Activated T-cell treated with anti-CD3 and anti-CD28 coated beads for 48 hours (primary cell): ENCODE measurements at places on chromosomes 7 and 10.
A peak's percentile ranks its signal among the peaks of the same experiment; 100 is the strongest.

DNA sequence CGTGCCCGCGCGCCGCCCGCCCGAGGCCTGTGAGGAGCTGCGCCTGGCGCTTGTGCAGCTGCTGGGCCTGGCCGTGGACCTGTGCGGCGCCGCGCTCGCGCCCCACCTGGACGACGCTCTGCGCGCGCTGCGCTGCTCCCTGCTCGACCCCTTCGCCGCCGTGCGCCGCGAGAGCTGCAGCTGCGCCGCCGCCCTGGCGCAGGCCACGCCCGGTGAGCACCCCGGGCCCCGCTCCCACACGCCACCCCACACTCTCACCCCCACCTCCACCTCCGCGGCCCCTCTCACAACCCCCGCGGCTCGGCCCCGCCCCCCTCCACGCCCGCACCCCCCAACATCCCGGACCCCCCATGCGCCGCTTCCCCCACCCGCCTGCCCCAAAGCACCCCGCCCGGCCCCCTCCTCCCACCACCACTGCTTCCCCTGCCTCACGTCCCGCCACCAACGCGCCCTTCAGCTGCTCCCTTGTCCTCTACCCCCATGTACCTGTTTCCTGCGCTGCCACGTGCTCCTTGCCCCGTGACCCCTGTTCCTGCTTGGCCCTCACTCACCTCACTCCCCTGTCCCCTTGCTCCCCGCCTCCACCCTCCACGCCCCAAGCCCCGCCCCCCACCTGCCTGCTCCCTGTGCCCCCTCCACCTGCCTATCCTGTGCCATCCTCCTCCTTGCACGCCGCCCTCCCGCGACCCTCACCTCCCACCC lies at the start of gene PRKAR1B:
Gene PRKAR1B (minus strand): TSS at position 178 of the 702 bp plus-strand sequence. CDS start 15,776 bp downstream, outside the sequence.
- DNase-seq = peak; percentile 44

DNA sequence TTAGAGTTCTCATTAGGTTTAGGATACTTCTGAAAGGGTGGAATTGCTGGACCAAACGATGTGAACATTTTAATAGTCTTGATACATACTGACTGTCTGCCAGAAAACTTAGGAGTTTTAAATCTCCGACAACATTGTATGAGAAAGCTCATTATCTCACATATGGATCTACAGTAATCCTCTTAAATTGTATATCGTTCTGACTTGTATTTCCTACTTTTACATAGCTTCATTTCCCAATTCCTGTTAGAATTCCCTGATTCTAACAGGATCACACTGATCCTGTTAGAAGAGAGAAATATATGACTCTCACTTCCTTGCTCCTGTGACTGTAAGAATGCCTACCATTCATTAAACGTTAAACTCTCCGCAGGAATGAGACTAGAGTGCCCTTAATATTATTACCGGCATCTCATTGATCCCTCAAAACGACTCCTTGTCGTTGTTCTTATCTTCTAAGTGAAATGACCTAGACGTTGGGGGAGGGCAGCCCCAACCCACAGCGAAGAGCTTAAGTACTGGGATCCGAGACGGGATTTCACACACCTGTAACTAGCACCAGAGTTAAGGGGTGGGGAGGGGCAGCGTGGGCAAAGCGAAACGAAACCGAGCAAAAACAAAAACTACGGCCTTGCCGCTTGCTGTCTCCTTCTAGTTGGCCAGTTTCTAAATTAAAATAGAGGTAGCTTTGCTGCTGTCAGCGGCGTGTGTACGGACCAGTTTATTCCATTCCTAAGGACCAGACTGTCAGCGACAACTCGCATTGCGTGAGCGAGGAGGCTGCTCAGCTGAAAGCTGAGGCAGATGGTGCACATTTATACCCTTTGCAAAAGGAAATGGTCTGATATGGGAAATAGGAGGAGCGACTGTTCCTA lies 678 bp upstream of the TMEM106B start:
- DNase-seq = no peak

GRCh38 chr7:156725936-156726335 lies 85.4 kb downstream of the RNF32 start:
- DNase-seq = no peak

- no peak for DNase-seq
Measured at GRCh38 chr10:48796713-48797245, 112.1 kb downstream of the WDFY4 start.

GRCh38 chr7:132790104-132790503 lies 213.8 kb upstream of the PLXNA4 start:
- DNase-seq = no peak

- DNase-seq = no peak
Measured at GRCh38 chr7:108308276-108308675, 148.0 kb downstream of the NRCAM start.

- DNase-seq = peak; percentile 57
Measured at GRCh38 chr7:26061678-26062603, 90.1 kb upstream of the NFE2L3 start.

DNA sequence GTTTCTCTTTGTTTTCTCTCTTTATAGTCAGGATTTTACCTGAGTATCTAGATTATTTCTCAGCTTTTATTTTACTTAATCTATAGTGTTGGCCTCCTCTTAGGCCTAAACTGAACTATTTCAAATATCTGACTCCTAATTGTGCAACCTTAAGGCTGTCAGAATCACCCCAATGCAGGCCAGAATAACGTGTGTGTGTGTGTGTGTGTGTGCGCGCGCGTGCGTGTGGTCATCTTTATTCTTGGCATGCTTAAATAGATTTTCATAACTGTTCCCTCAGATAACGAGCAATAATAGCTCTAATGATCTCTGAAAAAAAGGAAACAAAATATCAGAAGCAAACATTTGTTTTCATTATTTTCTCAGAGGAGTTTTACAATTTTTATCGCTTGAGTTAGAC lies 92.4 kb downstream of the PCDH15 start:
- no peak for DNase-seq

GRCh38 chr10:107969936-107970335 lies 805.4 kb upstream of the SORCS1 start:
- no peak for DNase-seq

DNA sequence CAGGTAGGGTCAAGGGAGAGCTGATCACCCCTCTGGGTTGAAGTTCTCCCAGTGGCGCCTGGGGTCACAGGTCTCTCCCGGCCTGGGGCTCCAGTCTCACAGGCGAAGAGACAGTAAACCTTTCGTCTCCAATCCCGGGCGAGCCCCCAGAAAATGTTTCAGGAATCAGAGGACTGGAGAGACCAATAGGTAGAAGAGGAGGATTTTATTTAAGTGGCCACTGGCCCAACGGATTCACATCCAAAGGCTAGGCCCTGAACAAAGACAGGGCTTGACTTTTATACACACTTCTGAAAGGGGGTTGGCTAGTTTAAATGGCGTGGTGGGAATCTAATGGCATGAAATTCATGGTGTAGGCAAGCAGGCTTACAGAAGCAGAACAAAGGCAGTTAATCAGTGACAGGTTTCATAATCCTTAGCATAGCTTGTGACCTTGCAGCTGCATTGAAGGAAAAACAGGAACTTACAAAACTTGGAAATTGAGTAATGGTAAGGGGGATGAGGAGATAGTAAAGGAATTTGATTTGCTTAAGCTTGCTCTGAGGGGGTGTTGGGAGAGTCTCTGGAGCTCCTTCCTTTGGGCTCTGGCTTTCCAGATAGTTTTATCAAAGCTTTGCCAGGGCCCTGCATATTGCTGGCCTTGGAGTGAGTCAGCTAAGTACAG lies 105.5 kb downstream of the TRIM24 start:
- DNase-seq = no peak

- DNase-seq = no peak
Measured at GRCh38 chr7:140911746-140912145, 13.0 kb downstream of the BRAF start.

DNA sequence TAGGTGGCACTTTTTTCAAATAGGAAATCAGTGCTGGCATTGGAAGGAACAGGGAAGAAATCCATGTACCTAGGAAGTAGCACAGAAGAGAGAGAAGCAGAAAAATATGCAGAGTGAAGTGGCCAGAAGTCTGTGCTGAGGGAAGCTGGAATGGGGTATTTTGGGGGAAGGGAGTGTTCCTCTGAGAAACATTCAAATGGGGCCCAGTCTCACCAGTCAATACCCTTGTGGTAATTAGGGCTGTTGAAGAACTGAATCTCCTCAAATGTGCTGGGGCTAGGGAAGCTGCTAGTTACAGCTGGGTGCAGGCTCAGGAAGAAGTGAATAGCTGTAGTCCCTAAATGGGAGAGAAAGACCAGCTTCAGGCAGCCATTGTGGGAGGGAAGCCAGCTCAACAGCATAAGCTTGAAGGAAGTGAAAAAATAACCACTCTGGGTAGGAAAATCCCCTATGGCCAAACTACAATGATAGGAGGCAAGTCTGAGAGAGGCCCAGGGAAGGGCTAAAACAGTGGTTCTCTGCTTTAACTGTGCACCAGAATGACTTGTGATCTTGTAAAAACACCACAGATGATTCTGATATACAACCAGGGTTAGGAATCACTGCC lies 7.6 kb downstream of the NDST2 start:
- DNase-seq = no peak

- no peak for DNase-seq
Measured at GRCh38 chr7:22671177-22671879, 55.7 kb upstream of the IL6 start.

GRCh38 chr7:15334536-15335263 lies 227.1 kb downstream of the AGMO start:
- DNase-seq = no peak

- DNase-seq = no peak
Measured at GRCh38 chr10:82674036-82674435, 799.0 kb downstream of the NRG3 start.

DNA sequence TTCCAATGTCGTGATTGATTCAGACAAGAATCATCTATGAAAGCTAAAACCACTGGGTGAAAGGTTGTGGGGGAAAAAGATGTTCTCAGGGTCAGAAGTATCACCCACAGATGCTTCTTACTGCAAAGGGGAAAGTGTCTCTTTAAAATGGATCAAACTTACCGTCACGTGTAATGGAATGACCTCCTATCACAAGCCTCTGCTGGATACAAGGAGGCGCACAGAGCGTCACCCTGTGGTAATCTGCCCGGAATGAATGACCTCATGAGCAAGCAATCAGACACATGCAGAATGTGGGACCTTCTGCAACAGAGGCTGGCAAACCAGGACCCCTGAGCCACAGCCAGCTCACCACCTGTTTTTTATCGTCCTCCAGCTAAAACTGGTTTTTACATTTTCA lies 33.0 kb downstream of the WIPF3 start:
- DNase-seq = no peak

GRCh38 chr7:132270517-132270916 lies 305.8 kb downstream of the PLXNA4 start:
- DNase-seq = no peak

DNA sequence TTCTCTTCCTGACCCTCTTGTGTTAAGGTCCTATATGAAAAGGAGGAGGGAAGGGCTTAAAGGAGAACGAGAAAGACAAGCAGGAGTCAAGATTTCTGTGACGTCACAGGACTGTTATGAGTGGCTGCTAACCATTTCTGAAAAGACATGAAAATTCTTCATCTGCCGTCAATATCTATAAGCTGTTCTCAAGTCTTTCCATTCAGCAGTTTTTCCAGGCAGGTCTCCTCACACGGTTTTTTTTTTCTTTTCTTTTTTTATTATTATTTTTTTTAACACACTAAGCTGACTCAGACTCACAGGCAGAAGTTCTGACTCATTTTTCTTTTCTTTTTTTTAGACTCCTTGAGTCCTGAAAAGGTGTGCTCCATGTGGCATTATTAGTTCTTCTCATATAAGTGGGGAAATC lies 72.0 kb downstream of the DGKI start:
- DNase-seq = no peak

- DNase-seq = no peak
Measured at GRCh38 chr7:39921506-39922175, 28.4 kb upstream of the CDK13 start.

DNA sequence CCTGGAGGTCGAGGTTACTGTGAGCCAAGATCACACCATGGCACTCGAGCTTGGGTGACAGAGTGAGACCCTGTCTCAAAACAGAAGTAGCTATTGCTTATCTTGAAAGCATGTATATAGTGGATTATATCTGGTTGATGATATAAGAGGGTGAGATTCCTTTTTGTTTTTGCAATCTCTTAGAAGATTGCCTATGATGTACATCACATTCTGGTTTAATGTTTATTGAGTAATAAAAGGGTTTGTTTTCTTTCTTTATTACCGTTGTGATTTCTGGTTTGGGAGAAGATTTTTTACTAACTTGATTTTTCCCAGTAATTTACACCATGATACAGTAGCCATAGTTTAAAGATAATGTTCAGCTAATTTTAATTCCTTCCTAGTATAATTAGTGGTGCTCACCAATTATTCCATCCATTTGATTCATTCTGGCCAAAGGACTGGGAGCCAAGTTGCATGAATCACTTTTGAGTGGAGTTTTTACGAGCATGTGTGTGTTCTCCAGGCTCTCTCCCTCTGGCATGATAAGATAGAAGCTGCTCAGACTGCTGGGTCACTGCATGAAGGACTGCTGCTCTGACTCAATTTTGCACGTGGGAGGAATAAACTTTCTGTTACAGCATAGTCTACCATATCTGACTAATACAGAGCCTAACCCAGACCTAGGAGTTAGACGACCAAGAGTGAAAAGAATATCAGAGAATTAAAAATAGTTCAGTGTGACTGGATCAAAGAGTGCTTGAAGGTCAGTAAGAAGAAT lies 13.5 kb upstream of the TSPAN13 start:
- DNase-seq = no peak

GRCh38 chr10:125006921-125007426 lies 65.1 kb downstream of the ZRANB1 start:
- no peak for DNase-seq

GRCh38 chr7:55569797-55570196 lies 2.5 kb downstream of the VOPP1 start:
- peak; percentile 51 for DNase-seq

- DNase-seq = no peak
Measured at GRCh38 chr7:41294556-41295454, 408.1 kb downstream of the INHBA start.

DNA sequence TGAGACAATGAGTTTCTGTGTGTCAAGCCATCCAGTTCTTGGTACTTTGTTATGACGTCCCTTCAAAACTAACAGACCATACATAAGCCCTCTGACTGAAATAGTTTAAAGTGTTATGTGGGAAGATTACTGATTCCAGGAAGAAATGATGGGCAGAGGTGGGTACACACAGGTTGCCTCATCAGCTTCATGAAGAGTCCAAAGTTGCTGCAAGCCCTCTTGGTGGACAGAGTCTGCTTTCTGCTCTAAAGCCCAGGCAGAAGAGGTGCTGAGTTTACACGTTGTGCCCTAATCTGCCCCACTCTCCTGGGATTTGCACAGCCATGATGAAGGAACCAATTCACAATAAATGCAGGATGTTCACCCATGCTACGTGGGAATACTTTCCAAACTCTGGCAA lies 187.4 kb downstream of the PARD3 start:
- no peak for DNase-seq

DNA sequence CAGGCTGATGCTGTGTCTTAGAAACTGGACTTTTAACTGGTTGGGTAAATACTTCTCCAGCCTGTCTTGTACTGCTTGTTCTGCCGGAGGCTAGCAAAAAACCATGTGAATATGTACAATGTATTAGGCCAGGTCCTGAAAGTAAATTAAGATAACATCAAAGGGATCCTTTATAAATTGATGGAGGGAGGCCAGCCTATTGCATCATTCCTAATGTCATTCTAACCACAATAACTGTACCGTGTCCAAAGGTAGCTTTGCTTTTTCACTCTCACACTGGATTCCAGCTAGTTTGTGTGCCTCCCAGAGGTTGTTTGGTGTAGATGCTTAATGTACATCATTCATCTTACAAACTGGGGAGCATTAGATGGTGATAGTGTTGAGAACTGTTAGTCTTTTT lies 91.2 kb upstream of the SEM1 start:
- no peak for DNase-seq

GRCh38 chr7:159014297-159015062 lies 130.2 kb downstream of the VIPR2 start:
- DNase-seq = no peak
